Osteoblast (primary cell): ENCODE measurements at places on chromosomes 3 and 15. TPM values are rescaled to one million over a fixed set of nuclear protein-coding genes. Genes with fewer than 3 reads are reported as not detected.

STXBP5L gene
- total RNA-seq, result not detected in 2 replicates

QTRT2 gene
- total RNA-seq, result 12.4 and 14.5 TPM in 2 replicates

FBXW12 gene
- not detected in 2 replicates for total RNA-seq

AKAP13 gene
- total RNA-seq, result 77.1 and 80.7 TPM in 2 replicates

CFAP161 gene
- total RNA-seq, result under 0.01 and 0.88 TPM in 2 replicates

PTH1R gene
- 0.29 and 0.36 TPM in 2 replicates for total RNA-seq

AHSG gene
- total RNA-seq, result not detected in 2 replicates

TRPM1 gene
- under 0.01 TPM in 1 of 2 replicates, not detected in the other for total RNA-seq

ECE2 gene
- not detected in 2 replicates for total RNA-seq

LTF gene
- 0.59 and 0.72 TPM in 2 replicates for total RNA-seq

CYP8B1 gene
- not detected in 2 replicates for total RNA-seq

PIGZ gene
- total RNA-seq, result 2.9 and 4.0 TPM in 2 replicates

CFAP20DC gene
- total RNA-seq, result 2.2 and 4.7 TPM in 2 replicates

MAGEL2 gene
- total RNA-seq, result not detected in 2 replicates

SGO1 gene
- 0.36 and 0.88 TPM in 2 replicates for total RNA-seq

SQOR gene
- 122 and 134 TPM in 2 replicates for total RNA-seq

P2RY12 gene
- not detected in 2 replicates for total RNA-seq

PLAAT1 gene
- total RNA-seq, result under 0.01 TPM in 1 of 2 replicates, not detected in the other

ATP10A gene
- total RNA-seq, result 26.5 and 32.9 TPM in 2 replicates

CCDC50 gene
- 74.8 and 78.2 TPM in 2 replicates for total RNA-seq

SLC28A2 gene
- total RNA-seq, result not detected in 2 replicates

KBTBD13 gene
- total RNA-seq, result not detected in 2 replicates

PP2D1 gene
- not detected in 2 replicates for total RNA-seq

UACA gene
- 158 and 161 TPM in 2 replicates for total RNA-seq

IL17RB gene
- under 0.01 and 0.29 TPM in 2 replicates for total RNA-seq

STRA6 gene
- total RNA-seq, result under 0.01 and 0.36 TPM in 2 replicates
